B cell (primary cell): ENCODE measurements at places on chromosomes 7 and 10. TPM values are rescaled to one million over a fixed set of nuclear protein-coding genes. Genes with fewer than 3 reads are reported as not detected.

DNA sequence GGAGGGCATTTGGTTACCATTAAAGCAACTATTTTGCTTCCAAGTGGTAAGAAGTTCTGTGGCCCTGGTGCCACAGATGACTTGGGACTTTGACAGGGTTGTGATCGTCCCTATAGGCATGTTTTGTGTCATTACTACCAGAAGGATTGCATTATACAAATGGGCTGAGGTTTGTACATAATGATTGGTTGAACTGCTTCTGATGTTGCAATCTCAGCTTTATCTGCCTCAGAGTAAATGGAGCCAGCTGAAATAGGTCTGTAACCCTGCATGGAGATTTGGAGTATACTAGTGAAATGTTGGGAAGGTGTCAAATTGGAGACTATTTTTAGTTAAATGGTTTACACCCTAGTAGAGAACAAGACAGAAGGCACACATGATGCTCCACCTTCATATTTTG lies 46.1 kb upstream of the SEPTIN7 start:
- no peaks in the 10 kb centered on the region for H3K4me1 ChIP-seq
- no peaks in the 10 kb centered on the region for H3K36me3 ChIP-seq
- H3K4me3 ChIP-seq: no peak overlapping the region
- DNase-seq: no peak
- no peak overlapping the region for H3K27ac ChIP-seq
- no peaks in the 10 kb centered on the region for H3K27me3 ChIP-seq

DNA sequence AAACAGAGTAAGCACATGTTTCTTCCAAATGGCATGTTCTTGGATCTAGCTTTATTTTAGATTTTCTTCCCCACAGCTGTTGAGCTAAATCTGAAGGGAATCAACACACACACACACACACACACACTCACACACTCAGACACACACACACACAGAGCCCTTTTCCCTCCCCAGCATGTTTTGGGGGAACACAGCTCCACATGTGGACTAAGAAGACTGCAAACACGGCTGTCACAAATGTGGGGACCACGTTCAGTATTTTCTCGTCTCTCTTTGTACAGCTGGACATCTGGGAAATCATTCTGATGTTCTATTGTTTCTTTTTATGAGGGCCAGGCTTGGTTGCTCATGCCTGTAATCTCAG lies 116.3 kb downstream of the ABLIM1 start:
- H3K27ac ChIP-seq: no peak overlapping the region
- no peak for DNase-seq
- H3K4me3 ChIP-seq: no peak overlapping the region
- H3K27me3 ChIP-seq: no peaks in the 10 kb centered on the region
- peaks cover 50% of the 10 kb centered on the region for H3K4me1 ChIP-seq
- no peaks in the 10 kb centered on the region for H3K36me3 ChIP-seq

- H3K36me3 ChIP-seq: no peaks in the 10 kb centered on the region
- H3K27ac ChIP-seq: no peak overlapping the region
- DNase-seq: no peak
- no peak overlapping the region for H3K4me3 ChIP-seq
- no peaks in the 10 kb centered on the region for H3K4me1 ChIP-seq
Observed at GRCh38 chr7:87999261-87999660, 65.2 kb downstream of the ADAM22 start.

DNA sequence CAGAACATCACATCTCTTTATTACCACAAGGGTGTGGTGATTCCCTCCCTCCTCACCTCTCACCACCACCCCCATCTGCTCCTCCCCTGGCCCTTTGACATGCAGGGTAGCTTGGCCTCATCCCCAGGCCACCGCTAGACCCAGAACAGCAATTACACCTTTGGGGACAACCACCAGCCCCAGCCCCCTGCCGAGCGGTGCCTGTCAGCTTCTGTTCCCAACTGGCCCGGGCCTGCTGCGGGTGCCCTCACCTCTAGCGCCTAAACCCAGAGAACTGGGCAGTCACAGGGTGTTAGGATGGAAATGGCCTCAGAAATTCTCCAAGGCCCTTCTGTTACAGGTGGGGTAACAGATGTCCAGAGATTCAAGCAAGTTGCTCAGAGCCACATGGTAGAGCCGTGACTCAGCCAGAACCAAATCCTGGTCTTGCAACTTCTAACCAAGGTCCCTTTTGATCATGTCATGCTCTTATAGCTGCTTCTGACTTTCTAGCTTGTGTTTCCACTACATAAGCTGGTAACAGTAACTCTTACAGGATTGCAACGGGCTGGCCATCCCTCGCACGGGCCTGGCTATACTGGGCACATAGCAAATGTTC lies 78.0 kb downstream of the PRKAG2 start:
- no peaks in the 10 kb centered on the region for H3K36me3 ChIP-seq
- H3K4me1 ChIP-seq: peaks cover 9% of the 10 kb centered on the region
- no peak overlapping the region for H3K27ac ChIP-seq
- no peaks in the 10 kb centered on the region for H3K27me3 ChIP-seq
- no peak for DNase-seq
- no peak overlapping the region for H3K4me3 ChIP-seq

DNA sequence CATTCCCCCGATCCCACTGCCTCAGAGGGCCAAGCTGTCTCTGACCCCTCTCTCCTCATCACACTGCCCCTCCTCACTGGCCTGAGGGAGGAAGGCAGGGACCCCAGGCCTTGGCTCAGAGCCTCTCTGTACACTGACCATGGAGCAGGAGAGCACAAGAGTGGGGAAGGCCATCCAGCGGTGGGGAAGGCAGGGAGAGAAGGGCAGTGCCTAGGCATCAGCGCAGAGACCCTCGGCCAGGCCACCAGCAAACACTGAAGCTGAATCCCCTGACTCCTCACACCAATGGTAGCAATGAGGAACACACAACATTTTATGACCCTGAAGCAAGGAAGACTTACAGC lies 14.8 kb downstream of the OGDHL start:
- H3K27ac ChIP-seq: no peak overlapping the region
- no peaks in the 10 kb centered on the region for H3K4me1 ChIP-seq
- DNase-seq: no peak
- no peaks in the 10 kb centered on the region for H3K27me3 ChIP-seq
- no peaks in the 10 kb centered on the region for H3K36me3 ChIP-seq

- peaks cover 15% of the 10 kb centered on the region for H3K27me3 ChIP-seq
- DNase-seq: peak; percentile 17
- peak within 1 kb of the TSS; percentile 19 for H3K4me3 ChIP-seq
- no peak within 1 kb of the TSS for H3K27ac ChIP-seq
- peaks cover 23% of the 10 kb centered on the region for H3K4me1 ChIP-seq
Observed at GRCh38 chr7:124765401-124766352, at the start of gene GPR37. Gene GPR37 (minus strand): TSS chr7:124765792. CDS start chr7:124764976, 816 bp downstream.

GRCh38 chr10:78450807-78451485 lies 417.3 kb downstream of the RPS24 start:
- H3K27me3 ChIP-seq: no peaks in the 10 kb centered on the region
- H3K27ac ChIP-seq: no peak overlapping the region
- DNase-seq: no peak
- H3K4me1 ChIP-seq: no peaks in the 10 kb centered on the region
- no peak overlapping the region for H3K4me3 ChIP-seq
- H3K36me3 ChIP-seq: no peaks in the 10 kb centered on the region

DNA sequence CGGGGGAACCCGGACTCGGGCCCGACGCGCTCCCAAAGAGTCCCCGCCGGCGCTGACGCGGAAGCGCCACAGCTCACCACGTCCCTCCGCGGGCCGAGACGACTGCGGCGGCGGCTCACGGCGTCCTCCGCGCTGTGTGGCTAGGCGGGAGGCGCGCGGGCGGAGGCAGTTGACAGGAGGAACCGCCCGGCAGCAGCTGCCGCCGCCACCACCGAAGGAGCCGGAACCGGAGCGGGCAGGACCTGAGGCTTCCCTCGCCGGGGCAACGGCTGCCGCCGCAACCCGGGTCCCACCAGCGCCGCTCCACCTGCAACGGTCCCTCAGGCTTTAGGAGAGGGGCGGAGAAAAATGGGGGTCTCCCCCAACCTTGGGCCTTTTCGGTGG lies 334 bp downstream of the ZNF800 start:
- DNase-seq: peak; percentile 87
- H3K36me3 ChIP-seq: peaks cover 8% of the 10 kb centered on the region
- H3K4me3 ChIP-seq: peak overlapping the region; percentile 89
- H3K27me3 ChIP-seq: no peaks in the 10 kb centered on the region

- no peak for DNase-seq
- no peaks in the 10 kb centered on the region for H3K4me1 ChIP-seq
- no peak overlapping the region for H3K27ac ChIP-seq
- no peaks in the 10 kb centered on the region for H3K27me3 ChIP-seq
- no peak overlapping the region for H3K4me3 ChIP-seq
Observed at GRCh38 chr7:155961241-155962190, 149.3 kb upstream of the SHH start.

GRCh38 chr10:120606051-120606764 lies 149.2 kb downstream of the PLPP4 start:
- no peaks in the 10 kb centered on the region for H3K4me1 ChIP-seq
- DNase-seq: peak; percentile 11
- H3K4me3 ChIP-seq: no peak overlapping the region
- H3K36me3 ChIP-seq: no peaks in the 10 kb centered on the region

GRCh38 chr7:118045629-118046028 lies 138.3 kb upstream of the LSM8 start:
- H3K4me3 ChIP-seq: no peak overlapping the region
- H3K4me1 ChIP-seq: peaks cover 5% of the 10 kb centered on the region
- no peak overlapping the region for H3K27ac ChIP-seq
- no peaks in the 10 kb centered on the region for H3K36me3 ChIP-seq
- H3K27me3 ChIP-seq: no peaks in the 10 kb centered on the region

DNA sequence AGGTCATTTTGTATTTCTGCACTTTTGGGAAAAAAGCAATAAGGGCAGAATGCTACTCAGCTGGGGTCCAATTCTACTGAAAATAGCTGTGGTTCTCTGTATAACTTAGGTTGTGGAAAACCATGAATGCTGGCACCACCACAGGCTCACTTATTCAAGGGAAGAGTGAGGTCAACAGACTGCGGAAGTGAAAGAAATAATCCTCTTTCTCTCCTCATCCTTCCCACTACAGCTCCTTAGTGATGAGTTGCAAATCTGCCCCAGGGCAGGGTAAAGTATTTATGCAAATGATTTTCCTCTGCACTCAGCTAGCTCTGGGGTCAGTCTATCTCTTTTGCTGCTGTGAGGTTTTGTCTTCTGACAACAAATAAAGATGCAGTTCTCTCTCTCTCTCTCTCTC lies 74.1 kb upstream of the PTPRZ1 start:
- H3K36me3 ChIP-seq: no peaks in the 10 kb centered on the region
- H3K4me1 ChIP-seq: no peaks in the 10 kb centered on the region

- no peak overlapping the region for H3K4me3 ChIP-seq
- no peaks in the 10 kb centered on the region for H3K4me1 ChIP-seq
- no peaks in the 10 kb centered on the region for H3K36me3 ChIP-seq
- no peak overlapping the region for H3K27ac ChIP-seq
- no peaks in the 10 kb centered on the region for H3K27me3 ChIP-seq
Observed at GRCh38 chr10:24938525-24938924, 13.9 kb downstream of the PRTFDC1 start.

- no peak overlapping the region for H3K27ac ChIP-seq
- no peaks in the 10 kb centered on the region for H3K27me3 ChIP-seq
- H3K36me3 ChIP-seq: peaks cover 5% of the 10 kb centered on the region
- peak; percentile 76 for DNase-seq
- H3K4me3 ChIP-seq: no peak overlapping the region
- peaks cover 4% of the 10 kb centered on the region for H3K4me1 ChIP-seq
Observed at GRCh38 chr7:44477063-44477830, 13.2 kb downstream of the NUDCD3 start.

GRCh38 chr10:124384591-124385190 lies 34.0 kb downstream of the OAT start:
- H3K4me1 ChIP-seq: peaks cover 12% of the 10 kb centered on the region
- H3K36me3 ChIP-seq: no peaks in the 10 kb centered on the region
- DNase-seq: no peak
- H3K4me3 ChIP-seq: no peak overlapping the region
- H3K27ac ChIP-seq: no peak overlapping the region
- no peaks in the 10 kb centered on the region for H3K27me3 ChIP-seq

GRCh38 chr7:149664666-149665065 lies 108.7 kb downstream of the ZNF467 start:
- H3K36me3 ChIP-seq: no peaks in the 10 kb centered on the region
- no peaks in the 10 kb centered on the region for H3K27me3 ChIP-seq
- H3K27ac ChIP-seq: no peak overlapping the region
- no peak for DNase-seq
- H3K4me3 ChIP-seq: no peak overlapping the region

DNA sequence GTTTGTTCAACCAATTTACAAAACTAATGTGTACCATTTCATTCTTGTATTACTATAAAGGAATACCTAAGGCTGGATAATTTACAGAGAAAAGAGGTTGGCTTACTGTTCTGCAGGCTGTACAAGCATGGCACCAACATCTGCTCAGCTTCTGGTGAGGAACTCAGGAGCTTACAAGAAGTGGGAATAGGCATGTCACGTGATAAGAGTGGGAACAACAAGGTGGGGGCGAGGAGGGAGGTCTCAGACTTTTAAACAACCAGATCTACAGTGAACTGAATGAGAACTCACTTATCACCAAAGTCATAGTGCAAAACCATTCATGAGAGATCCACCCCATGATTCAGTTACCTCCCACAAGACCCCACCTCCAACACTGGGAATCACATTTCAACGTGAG lies 1178.0 kb downstream of the REEP3 start:
- no peaks in the 10 kb centered on the region for H3K4me1 ChIP-seq
- H3K27me3 ChIP-seq: no peaks in the 10 kb centered on the region
- H3K36me3 ChIP-seq: no peaks in the 10 kb centered on the region
- no peak overlapping the region for H3K4me3 ChIP-seq
- no peak for DNase-seq

DNA sequence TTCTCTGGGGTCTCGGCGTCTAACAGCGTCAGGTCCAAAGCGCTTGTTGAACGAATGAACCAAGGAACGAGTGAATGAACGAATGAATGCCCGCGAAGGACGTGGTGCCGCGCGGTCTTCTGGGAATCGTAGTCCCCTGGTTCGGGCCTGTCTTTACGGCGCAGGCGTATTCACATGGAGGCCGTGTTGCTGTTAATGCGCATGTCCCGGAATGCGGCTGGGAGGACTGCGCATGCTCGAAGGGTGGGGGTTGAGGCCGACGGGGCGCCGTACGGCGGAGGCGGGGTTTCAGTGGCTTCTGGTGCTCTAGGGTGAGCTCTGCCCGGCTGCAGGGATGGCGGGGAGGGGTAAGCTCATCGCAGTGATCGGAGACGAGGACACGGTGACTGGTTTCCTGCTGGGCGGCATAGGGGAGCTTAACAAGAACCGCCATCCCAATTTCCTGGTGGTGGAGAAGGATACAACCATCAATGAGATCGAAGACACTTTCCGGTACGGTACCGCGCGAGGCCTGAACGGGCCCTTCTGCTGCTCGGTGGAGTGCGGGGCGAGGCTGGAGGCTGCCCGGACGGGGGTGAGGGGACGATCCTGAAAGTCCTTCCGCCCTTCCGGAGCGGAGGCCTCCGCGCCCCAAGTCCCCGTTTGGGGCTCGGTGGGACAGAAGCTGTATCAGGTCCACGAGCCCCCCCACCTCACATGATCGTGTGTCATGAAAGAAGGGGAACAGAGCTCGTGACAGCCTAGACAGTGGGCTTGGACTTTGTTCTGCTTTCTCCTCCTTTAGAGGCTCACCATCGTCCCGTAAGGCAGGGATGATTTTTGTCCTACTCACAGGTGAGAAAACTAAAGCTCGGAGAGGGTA lies at the start of gene ATP6V1F:
ATP6V1F (plus strand) TSS at position 286 of the 862 bp plus-strand sequence; CDS start at position 335, 49 bp downstream.
- peak within 1 kb of the TSS; percentile 95 for H3K27ac ChIP-seq
- peak; percentile 99 for DNase-seq
- H3K36me3 ChIP-seq: peaks cover 18% of the 10 kb centered on the region
- peaks cover 21% of the 10 kb centered on the region for H3K4me1 ChIP-seq
- H3K4me3 ChIP-seq: peak within 1 kb of the TSS; percentile 77
- no peaks in the 10 kb centered on the region for H3K27me3 ChIP-seq

Gene SEMA3C
- total RNA-seq: not detected in 2 replicates

Gene CDC14C
- total RNA-seq: not detected in 2 replicates

Gene MOGAT3
- not detected in 2 replicates for total RNA-seq

Gene MYL10
- total RNA-seq: not detected in 2 replicates

Gene NAT16
- not detected in 2 replicates for total RNA-seq

Gene SPDYE9
- not detected in 2 replicates for total RNA-seq

Gene SPRN
- not detected in 2 replicates for total RNA-seq

Gene MGAM2
- not detected in 2 replicates for total RNA-seq

Gene PRLHR
- total RNA-seq: not detected in 2 replicates

Gene RARRES2
- 0.46 TPM in 1 of 2 replicates, not detected in the other for total RNA-seq

Gene NEUROD6
- not detected in 2 replicates for total RNA-seq

Gene ANKRD30A
- not detected in 2 replicates for total RNA-seq
